ENCODE measurements at places on chromosomes 16 and 17.

GRCh38 chr17:70375813-70376770 lies 206.8 kb downstream of the KCNJ2 start:
- no peak for DNase-seq

GRCh38 chr16:80599466-80599865 lies 58.7 kb downstream of the DYNLRB2 start:
- DNase-seq = no peak

GRCh38 chr17:2804912-2805311 lies 8.7 kb downstream of the RAP1GAP2 start:
- DNase-seq = no peak

GRCh38 chr16:46973207-46973995 lies at the start of gene DNAJA2:
DNAJA2 (minus strand) TSS chr16:46973674; CDS start chr16:46973572, 102 bp downstream.
- DNase-seq = peak; percentile 54

DNA sequence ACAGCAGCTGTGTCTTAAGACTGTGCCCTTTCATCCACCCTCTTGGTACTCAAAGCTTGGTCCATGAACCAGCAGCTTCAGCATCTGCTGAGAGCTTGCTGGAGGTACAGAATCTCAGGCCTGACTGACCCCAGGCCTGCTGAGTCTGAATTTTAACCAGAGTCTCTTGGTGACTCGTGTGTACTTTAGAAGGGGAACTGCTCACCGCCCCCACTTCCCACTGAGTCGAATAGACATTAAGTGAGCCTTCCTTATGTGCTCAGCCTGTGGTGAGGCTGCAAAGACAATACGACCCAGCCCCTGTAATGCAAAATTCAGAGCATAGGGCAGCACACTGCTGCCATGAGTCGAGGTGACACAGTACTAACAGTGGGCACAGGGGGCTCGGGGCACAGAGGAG lies 662.8 kb downstream of the WWOX start:
- DNase-seq = no peak

- DNase-seq = no peak
Measured at GRCh38 chr17:7555320-7555948, 3.1 kb upstream of the TNFSF13 start.

- no peak for DNase-seq
Measured at GRCh38 chr16:85664580-85665372, 24.0 kb downstream of the GINS2 start.

GRCh38 chr17:37123941-37124820 lies 175.4 kb downstream of the AATF start:
- DNase-seq = no peak

GRCh38 chr16:85123891-85124635 lies 11.8 kb upstream of the CIBAR2 start:
- no peak for DNase-seq

- DNase-seq = no peak
Measured at GRCh38 chr16:626787-627453, 3.9 kb upstream of the WFIKKN1 start.

GRCh38 chr16:27962197-27962596 lies 101.3 kb downstream of the GSG1L start:
- no peak for DNase-seq

- no peak for DNase-seq
Measured at GRCh38 chr16:28108590-28109247, 45.2 kb upstream of the GSG1L start.
